ENCODE measurements at places on chromosomes 7 and 10.
A peak's percentile ranks its signal among the peaks of the same experiment; 100 is the strongest.

DNA sequence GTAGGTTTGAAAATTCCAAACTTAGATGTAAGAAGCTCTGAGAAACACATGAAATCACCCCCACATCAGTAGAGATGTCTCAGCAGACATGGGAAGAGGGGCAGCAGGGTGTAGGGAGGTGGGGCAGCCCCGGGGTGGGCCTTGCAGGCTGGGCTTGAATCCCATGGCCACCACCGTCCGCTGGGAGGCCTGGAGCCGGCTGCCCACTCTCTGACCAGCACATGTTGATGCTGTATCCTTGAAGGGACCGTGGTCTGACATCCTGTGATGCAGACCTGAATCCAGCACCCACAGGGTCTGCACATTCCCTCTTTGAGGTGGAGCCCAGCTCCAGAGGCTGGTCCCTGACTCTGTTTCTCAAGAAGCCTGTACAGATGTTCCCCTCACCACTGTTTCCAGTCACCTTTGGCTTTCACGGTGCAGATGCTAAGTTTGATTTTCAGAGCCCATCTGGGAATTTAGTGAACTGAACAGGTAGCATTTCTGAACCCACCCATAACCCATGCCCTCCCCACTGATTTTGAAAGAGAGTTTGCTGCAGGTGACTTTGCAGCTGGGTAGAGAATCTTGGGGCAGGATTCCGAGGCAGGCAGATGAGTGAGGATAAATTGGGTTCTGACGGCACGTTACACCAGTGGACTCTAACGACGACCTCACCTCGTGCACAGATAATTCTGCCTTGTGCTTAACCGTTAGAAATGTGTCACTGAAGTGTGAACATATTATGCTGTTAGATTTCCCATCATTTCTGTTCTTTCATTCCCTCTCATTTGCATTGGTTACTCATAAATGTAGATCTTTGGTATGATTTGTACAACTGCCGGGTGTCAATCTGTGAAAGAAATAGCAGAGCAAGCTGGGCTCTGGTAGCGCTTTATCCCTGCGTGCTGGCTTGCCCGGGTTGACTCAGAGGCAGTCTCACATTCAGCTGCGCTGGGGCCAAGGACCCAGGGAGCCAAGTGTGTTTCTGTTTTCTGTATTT, 45.7 kb downstream of the IKZF1 start:
- DNase-seq, result no peak

GRCh38 chr7:155263581-155264143, 34.0 kb upstream of the INSIG1 start:
- no peak for DNase-seq

- DNase-seq, result no peak
These were observed 58.6 kb upstream of the KCNIP2 start for GRCh38 chr10:101902032-101902819.

GRCh38 chr7:19816128-19816527, 42.7 kb upstream of the TMEM196 start:
- DNase-seq, result no peak

- DNase-seq, result peak; percentile 93
These were observed 23.3 kb upstream of the PDGFA start for GRCh38 chr7:542713-543500.

GRCh38 chr7:95986178-95986764, 213.9 kb downstream of the DYNC1I1 start:
- DNase-seq, result no peak

- DNase-seq, result peak; percentile 30
These were observed 36.2 kb upstream of the RET start for GRCh38 chr10:43040482-43041256.

DNA sequence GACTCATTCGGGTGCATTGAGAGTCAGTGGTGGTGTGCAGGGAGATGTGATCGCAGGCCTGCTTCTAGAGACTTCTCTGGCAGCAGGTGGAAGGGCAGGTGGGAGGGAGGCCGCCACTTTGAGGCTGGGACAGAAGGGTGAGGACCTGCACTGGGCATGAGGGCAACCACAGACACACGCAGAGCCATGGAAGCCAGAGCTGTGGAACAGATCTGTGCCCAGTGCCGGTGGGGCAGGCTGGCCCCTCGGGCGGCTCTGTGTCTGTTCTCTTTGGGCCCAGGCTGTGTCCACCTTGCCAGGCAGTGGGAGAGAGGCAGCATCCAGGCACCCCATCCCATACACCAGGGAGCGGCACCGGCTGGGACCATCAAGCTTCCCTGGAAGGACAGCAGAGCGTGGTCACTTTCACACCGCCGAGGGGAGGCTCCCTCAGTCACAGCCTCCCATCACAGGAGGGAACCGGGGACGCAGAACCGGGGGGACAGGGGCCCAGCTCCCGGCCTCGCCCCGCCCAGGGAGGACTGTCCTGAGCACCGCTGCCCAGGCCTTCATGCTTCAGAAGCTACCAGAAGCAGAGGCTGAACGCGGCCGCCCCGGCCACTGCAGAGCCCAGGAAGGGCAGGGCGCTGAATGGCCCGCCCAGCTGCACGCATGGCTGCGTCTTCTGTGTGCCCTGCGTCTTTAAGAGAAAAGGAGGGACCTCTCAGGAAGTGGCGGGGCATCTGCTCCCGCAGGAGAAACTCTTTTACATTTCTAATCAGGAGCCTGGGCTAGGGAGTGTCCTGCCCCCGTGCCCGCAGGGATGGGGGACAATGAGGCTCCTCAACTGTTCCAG, 32.1 kb downstream of the EN2 start:
- peak; percentile 37 for DNase-seq

GRCh38 chr7:152103066-152103465, 77.6 kb downstream of the GALNT11 start:
- no peak for DNase-seq

- DNase-seq, result no peak
These were observed 8.8 kb upstream of the VIPR2 start for GRCh38 chr7:159153511-159153910.

DNA sequence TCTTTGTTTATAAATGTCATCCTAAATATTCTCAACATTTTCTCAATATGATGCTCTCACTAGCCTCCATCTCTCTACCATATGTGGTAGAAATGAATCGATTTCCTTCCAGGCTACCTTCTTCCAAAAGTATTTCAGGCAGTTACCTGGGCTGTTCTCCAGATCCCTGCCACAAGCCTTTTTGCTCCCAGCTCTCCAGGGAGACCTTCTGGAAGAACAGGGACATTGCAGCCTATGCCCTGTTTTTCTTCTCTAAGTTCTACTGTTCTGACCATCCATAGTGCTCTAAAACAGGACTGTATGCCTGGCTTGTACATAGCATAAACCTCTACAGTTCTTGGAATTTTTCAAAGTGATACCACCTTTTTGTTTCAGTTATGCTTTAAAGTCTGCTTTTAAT, 552.8 kb downstream of the ANKRD7 start:
- DNase-seq, result no peak

- no peak for DNase-seq
These were observed 221.5 kb upstream of the CELF2 start for GRCh38 chr10:10796061-10796773.

DNA sequence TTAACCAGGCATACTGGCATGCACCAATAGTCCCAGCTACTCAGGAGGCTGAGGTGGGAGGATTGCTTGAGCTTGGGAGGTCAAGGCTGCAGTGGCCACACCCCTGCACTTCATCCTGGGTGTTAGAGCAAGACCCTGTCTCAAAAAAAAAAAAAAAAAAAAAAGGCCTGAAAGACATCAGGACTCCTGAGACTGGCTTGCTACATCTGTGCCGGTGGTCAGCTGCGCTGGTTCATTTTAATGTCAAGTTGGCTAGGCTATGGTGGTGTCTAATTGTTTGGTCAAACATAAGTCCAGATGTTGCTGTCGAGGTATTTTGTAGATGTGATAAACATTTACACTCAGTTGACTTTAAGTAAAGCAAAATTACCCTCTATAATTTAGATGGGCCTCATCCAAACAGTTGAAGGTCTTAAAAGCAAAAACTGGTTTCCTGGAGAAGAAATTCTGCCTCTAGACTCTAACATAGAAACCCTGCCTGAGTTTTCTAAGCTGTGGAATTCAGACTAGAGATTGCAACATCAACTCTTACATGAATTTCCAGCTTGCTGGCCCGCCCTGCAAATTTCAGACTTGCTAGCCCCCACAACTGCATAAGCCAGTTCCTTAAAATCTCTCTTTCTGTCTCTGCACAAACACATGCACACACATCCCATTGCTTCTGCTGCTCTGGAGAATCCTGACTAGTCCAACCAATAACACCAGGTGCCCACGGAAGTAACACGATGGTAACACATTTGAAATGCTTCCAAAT, 18.2 kb downstream of the MYOF start:
- DNase-seq, result no peak

DNA sequence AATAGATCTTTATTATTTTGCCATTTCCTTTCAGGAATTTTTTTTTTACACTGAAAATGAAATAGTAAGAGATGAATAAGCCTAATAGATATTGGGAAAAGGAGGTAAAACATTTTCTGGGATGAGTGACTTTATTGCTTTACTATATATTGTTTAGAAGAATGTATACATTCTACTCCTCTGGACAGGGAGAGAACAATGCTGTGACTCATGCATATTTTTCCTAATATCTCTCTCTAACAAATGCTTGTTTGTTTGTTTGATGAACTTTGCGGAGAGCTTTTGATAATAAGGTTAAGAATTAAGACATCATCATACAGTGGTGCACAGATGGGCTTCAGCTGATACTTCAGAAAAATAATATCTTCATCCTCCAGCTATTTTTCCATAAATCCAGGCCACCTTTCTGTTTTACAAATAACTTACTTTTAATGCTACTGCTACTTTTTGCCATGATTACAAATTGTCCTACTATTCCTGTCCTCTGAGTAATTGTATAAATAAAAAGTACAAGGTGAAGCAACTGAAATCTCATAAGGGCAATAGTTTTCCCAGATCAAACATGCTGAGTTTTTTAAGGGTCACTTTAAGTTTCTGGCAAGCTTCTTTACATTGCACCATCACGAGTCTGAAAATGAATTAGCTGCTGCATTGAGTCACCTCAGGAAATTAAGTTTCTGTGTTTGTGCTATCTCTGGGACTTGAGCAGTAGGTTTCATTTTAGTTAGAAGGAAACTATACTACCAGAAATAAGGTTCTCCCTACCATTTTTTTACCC, 207.3 kb upstream of the POT1 start:
- no peak for DNase-seq

DNA sequence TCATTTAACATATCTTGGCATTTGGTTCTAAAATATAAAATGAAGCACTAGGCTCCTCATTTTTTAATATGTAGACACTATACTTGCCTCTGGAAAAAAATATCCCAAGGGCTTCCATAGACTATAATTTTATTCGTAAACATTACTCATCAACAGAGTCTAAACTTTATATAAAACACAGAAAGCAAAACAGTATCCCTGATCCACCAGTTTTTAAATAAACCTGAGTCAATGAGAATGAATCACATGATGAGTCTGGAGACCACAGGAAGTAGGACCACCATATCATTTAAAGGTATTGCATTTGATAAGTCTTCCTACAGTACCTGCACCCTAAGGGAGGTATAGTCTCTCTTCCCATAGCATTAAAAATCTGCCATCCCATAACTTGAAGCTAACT, 228.0 kb downstream of the DGKI start:
- no peak for DNase-seq

DNA sequence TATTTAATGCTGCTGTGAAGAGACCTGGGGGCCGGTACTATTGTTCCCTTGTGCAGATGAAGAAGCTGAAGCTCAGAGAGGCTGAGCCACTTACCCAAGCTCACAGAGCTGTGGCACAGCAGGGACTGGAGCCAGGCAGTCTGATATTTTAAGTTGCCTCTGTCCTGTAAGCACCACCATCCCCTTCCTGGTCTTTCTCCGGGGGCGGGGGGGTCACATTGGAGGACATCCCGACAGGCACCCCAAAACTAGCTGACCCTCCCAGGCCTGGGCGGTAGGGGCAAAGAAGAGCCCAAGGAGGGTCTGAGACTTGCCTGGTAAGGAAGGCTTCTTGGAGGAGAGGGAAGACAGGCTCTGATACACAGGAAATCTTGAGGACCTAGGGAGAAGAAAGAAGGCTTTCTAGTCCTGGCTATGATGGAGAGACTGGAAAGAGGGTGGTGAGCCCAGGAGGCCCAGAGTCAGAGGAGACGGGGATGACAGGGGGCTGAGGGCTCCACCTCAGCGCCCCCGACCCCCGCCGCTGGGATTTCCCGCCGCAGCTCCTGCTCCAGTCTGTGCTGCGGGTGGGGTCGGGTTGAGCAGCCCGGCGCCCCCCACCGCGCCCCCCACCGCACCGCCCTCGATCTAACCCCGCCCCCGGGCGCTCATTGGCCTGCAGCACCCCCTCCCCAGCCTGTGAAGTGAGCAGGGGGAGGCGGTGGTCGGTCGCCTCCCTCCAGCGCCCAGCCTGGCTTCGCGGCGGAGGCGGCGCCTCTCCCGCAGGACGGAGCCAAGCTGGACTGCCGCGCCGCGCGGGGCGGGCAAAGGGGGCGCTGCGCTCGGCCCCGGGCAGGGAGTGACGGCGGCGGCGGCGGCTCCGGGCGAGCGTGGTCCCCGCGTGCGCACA, at the start of gene ADCYAP1R1:
ADCYAP1R1 (plus strand) TSS at position 711 of the 889 bp plus-strand sequence. CDS start 10,957 bp downstream, outside the sequence.
- no peak for DNase-seq

DNA sequence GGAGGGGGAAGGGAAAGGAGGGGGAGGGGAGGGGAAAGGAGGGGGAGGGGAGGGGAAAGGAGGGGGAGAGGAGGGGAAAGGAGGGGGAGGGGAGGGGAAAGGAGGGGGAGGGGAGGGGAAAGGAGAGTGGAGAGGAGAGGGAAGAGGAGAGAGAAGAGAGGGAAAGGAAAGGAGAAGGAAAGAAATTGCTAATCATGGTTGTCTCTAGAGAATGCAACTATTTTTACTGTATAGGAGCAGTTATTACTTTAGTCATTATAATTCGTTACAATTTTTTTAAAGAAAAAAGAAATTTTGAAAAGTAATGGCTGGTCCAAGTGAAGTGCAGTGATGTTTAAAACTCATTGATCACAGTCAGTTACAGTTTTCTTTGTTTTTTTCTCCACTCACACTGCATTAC, 24.5 kb downstream of the SLC25A16 start:
- DNase-seq, result no peak
